ENCODE measurements at places on chromosomes 7 and 10. TPM values are rescaled to one million over a fixed set of nuclear protein-coding genes. Genes with fewer than 3 reads are reported as not detected.

The SMO gene
- not detected for polyA plus RNA-seq

The SCIN gene
- not detected for polyA plus RNA-seq

The UBE2D1 gene
- 119 TPM for polyA plus RNA-seq

The OR2A42 gene
- polyA plus RNA-seq: not detected

The FEZF1 gene
- not detected for polyA plus RNA-seq

The CLRN3 gene
- 0.16 TPM for polyA plus RNA-seq
